ENCODE measurements at places on chromosomes 7 and 10.

GRCh38 chr10:47020471-47020870 lies 109.2 kb downstream of the PTPN20 start:
- no peak for DNase-seq

DNA sequence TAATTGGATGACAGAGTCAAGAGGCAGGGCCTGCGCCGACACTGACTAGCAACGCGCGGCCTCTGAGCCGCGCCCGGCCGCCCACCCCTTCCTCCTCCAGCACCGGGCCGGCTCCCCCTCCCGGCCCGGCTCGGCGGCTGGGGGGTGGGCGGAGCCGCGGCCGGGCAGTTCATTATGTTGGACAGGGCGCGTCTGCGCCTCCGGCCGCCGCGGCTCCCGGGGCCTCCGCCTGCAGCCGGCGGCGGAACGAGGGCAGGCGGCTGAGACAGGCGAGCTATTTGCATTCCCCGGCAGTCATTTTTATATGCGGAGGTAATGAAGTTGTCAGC lies 106.7 kb downstream of the SNX10 start:
- peak; percentile 34 for DNase-seq

DNA sequence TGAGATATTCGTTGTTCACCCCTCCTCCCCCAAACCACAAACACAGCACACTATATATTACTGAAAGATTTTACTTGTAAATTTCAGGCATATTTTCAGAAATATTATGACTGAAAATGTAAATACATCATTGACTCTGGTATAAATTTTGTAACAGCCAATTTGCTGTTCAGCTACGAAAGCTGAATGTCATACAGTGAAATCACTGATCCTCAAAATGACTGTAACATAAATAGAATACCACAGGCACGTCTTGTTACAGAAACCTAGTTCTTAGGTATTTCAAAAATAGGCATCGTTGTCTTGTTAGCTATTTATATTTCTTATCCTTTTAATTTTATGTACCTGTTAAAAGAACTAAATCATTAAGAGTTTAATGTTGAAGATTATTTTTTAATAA lies 15.1 kb downstream of the TRUB1 start:
- no peak for DNase-seq

DNA sequence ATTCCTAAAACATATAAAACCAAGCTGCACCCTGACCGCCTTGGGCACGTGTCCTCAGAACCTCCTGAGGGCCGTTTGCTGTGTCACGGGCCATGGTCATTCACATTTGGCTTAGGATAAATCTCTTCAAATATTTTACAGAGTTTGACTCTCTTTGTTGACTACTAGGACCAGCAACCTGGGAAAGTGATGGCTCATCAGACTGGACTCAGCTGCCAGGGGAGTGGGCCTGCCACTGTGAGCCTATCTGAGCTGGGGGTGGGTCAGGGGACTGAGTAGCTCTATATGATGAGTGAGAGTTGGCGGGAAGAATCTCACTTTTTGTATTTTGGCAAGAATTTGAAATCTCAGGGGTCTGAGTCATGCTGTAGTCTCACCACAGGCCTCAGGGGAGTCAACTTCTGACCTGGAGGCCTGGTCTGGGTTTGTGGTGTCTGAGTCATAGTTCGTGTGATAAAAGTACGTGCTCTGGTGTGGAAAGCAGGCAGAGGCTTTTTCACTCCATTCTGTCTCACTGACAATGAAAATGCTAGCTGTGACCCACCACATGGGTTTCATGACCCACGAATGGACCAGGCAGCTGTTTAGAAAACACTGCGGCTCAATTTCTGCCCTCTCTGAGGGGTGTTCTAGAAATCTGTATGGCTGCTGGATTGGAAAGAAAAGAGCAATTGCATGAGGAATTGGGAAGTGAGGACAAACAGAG lies 4.2 kb upstream of the UPP1 start:
- no peak for DNase-seq

GRCh38 chr7:137110091-137110509 lies 233.4 kb downstream of the PTN start:
- DNase-seq: no peak

- DNase-seq: no peak
Observed at GRCh38 chr7:150727381-150727780, 9.8 kb upstream of the GIMAP5 start.

DNA sequence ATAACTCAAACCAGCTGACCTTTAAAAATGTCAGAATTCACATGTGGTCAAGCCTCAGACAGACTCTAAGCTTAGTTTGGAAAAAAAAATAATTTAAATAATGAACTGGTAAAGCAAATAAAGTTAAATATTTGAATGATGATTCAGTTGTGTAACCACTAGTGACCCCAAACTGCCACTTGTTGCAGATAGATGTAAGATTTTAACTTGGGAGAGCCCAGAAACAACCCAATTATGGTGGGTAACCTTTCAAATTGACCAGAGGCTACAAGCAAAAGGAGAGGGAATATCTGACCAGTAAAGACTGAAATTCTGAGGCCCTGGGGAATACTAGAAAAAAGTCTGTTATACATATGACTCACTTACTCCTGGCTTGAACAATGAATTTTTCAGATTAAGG lies 268.1 kb downstream of the HPSE2 start:
- no peak for DNase-seq

GRCh38 chr7:146948703-146949102 lies 832.1 kb downstream of the CNTNAP2 start:
- DNase-seq: no peak

DNA sequence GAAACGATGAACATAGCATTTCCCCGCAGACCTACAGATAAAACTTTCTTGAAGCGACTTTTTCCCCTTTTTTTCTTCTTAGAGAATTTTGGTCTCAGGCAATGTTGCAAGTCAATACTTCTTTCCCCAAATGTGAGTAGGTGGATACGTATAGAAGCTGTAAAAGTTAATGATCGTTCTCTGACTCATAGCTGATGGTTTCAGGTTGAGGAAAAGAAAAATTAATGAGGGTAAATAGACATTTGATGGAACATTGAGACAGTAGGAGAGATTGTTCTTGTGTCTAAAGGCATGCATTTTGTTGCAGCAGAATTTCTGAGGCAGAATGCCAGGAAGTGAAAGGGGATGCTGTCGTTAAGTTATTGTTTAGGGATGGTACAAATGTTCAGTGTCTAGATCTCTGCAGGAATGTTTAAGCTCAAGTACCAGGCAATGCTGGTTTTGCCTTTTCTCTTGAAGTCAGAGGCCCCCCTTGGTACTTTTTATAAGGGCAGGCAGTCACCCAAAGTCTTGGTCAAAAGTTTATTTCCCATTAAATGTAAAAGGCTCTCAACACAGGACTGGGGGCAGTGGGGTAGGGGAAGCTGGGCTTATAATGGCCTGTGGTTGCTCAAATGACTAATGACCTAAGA lies 9.3 kb downstream of the TCF7L2 start:
- DNase-seq: no peak

DNA sequence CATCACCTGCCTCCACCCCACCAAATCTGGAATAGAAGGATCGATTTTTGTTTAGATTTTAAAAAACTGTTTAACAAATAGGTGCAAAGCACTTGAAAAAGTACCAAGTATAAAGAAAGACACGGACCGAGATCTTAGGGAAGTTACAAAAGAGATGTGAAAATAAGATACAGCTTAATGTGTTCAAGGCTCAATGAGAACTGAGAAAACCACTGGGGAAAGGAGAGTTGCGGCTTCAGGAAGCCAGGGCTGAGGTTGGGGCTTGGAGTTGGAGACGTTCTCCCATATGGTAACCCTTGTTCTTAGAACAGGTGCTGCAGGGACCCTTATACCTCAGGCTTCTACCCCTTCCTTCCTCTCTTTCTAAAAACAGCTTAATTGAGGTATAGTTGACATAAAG lies 140.2 kb downstream of the FANK1 start:
- no peak for DNase-seq

- no peak for DNase-seq
Observed at GRCh38 chr10:87703771-87704170, 44.1 kb downstream of the PAPSS2 start.
